ENCODE measurements at places on chromosomes 2 and 18.

- peak; percentile 35 for DNase-seq
Measured at GRCh38 chr2:174158003-174158402, 90.3 kb downstream of the OLA1 start.

DNA sequence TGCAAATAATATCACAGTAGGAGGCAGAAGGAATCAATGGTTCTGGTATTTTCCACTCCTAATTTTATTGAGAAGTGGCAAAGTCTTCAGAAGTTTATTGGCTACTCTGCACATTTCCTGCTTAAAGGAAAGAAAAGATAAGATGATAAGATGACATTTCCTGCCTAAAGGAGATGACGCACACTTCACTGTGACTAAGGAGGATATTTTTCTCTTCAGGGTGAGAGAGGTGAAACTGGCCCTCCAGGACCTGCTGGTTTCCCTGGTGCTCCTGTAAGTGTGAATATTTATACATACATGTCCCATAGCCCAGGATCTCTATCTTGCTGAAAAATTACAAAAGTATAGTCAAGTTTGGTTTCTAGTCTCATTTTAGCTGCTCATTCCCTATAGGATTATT is 27.9 kb downstream of the COL3A1 start:
- no peak for DNase-seq

DNA sequence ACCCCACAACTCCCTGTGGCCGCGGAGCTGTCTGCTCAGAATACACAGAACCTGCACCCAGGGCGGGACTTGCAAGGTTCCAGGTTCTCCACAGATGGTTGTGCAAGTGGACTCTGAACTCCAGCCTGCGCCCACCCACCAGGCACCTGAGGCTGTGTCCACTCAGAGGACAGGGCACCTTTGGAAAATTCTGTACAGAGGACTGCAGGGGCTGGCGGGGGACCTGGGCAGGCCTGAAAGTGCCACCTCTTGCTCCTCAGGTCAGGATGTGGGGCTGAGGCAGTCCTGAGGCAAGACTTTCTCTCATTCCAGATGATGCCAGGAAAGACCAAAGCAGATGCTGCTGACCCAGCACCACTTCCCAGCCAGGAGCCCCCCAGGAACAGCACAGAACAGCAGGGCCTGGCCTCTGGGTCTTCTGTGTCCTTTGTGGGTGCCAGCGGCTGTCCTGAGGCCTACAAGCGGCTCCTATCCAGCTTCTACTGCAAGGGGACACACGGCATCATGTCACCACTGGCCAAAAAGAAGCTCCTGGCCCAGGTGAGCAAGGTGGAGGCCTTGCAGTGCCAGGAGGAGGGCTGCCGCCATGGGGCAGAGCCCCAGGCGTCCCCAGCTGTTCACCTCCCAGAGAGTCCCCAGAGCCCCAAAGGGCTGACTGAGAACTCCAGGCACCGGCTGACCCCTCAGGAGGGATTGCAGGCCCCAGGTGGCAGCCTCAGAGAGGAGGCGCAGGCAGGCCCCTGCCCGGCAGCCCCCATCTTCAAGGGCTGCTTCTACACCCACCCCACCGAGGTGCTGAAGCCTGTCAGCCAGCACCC is 14.4 kb downstream of the ARID5A start:
- DNase-seq, result peak; percentile 6

DNA sequence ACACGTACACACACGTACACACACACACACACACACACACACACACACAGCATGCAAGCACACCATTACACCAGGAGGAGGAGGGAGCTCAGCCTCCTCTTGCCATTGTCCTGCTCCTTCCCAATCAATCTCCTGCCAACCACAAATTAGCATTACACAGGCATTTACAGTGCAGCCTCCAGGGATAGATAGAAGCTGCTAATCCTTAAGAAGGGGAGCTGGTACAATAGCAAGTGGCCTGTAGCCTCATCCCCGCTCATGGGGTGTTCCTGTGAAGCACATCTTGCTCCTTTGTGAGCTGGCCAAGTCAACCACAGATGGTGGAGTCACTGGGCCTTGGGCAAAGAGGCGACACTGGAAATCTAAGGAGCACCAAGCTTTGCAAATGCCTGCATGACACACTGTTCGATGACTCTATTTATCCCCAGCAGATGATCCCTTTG is 110.3 kb upstream of the PKDCC start:
- no peak for DNase-seq

DNA sequence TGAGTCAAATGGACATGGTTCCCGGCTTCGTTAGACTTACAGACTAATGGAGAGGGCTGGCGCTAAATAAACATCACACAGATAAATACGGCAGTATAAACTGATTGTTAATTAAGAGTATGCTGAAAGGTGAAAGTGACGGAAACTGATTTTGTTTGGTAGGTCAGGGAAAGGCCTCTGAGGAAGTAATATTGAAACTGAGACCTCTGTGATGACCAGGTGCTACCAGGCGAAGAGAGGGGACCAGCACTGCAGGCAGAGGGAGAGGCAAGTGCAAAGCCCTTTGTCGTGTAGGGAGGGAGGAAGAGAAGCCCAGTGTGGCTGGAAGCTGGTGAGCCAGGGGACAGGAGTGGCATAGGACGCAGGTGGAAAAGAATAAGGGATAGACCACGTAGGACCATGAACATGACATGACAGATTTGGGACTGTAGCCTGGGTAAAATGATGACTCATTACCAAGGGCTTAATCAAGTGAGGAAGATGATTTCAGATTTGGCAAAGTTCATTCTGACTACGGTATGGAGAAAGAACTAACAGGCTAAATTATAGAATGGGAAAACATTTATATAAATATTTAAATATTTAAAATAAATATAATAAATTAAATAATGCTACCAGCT is 433.1 kb downstream of the NCKAP5 start:
- DNase-seq, result no peak

- no peak for DNase-seq
Measured at GRCh38 chr2:122023059-122023864, 267.8 kb downstream of the TSN start.

DNA sequence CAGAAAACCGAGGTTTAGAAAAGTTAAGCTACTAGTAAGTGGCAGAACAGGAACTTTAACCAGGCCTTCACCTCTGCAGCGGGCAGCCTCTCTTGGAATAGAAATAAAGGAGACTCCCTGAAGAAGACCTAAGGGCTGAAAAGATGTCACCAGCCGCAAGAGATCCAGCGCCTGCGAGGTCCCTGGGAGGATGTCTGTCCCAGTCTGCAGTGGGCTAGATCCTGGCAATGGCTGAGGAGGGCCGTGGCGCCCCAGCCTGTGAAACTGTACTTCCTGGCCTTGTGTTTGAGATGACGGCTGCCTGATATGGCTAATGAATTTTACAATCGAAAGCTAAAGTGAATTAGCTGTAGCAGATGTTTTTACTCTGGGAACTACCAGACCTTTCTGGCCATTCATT is 300.6 kb upstream of the SALL3 start:
- no peak for DNase-seq

DNA sequence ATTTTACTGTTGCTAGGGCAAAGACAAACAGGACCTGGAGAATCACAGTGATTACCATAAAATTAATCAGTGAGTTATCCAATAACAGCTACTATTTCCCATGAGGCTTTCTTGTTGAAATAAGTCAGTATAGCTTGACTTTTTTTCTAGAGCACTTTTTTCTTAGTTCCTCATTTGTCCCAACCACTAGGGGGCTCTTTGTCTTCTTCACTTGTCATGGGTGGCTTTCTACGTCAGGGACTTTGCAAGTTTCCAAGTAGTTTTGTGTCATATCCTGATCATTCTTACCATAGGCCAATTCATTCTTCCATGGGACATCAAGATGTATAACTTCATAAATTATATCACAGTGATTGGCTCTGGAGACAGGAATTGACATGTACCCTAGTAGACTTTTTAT is 1019.6 kb upstream of the PIK3C3 start:
- no peak for DNase-seq

- no peak for DNase-seq
Measured at GRCh38 chr2:165357758-165358157, 111.7 kb upstream of the CSRNP3 start.

DNA sequence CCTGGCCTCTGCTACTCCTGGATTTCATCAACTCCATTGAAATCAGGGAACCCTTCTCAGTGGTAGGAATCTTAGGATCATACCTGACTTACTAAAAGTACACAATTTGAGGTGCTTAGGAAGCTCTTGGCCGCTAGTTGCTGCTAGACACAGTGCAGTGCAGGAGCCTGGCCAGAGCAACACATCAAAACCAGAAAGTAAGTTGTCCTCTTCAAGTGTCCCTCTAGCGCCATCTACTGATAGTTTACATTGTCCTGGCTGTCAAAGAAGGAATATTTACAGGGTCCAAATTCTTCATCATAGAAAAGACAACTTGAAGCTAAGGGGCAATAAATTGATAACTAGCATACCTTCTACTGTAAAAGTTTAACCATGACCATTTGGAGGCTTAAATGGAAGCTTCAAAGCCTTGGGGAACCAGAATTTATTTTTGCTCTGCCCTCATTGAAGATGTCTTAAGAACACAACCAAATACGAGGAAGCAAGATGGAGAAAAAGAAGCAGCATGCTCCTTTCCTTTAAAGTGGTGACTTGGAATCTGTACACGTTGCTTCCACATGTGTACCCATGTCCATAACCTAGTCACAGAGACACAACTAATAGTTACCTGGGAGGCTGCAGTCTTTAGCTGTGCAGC is 889.1 kb upstream of the GCFC2 start:
- DNase-seq, result no peak

DNA sequence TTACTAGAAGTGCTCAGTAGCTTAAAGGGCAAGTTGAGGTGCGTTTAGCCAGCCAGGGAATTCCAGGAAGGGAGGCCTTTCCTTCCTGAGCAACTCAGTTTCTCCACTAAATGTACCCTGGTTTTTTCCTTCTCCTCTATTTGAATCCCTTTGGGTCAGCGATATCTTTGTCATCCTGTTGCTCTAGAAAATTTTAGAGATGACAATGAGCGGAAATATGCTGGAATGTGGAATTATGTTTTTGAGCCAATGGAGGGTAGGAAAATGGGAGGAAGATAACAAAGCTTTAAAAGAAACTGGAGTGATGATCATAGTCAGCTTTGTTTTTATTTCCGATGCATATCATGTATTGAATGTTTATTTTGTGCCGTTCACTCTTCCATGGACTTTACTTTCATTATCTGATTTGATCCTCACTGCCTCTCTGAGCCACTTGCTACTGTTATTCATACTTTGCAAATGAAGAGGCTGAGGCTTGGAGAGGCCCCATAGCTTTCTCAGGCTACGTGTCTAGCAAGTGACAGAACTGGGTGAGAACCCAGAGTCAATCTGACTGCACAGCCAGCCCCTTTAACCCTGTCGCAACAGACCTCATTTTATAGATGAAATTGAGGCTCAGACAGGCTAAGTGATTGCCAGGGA is 67.3 kb downstream of the NTSR2 start:
- no peak for DNase-seq

- DNase-seq, result no peak
Measured at GRCh38 chr2:94759211-94759610, 112.0 kb upstream of the TEKT4 start.

All from CD4-positive, alpha-beta T cell treated with Interleukin-21 for 1 hour (primary cell).